8988T (cell line): ENCODE measurements at places on chromosomes 3 and 15.

DNA sequence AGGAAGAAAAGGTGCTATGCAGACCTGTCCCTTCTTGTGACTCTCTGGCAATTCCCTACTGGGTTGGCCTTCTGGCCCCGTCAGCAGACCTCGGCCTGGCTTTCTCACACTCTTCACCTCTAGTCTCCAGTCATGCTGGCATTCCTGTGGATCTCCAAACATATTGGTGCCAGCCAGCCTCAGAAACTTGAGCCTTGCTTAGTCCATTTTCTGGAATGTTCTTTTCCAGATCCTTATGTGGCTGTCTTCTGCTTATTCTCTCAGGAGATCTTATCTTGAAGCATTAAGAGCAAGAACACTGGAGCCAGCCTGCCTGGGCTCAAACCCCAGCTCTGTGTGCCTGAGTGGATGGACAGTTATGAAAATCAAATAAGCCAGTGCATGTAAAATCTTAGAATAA lies 88.2 kb upstream of the NTRK3 start:
- no peak for DNase-seq

GRCh38 chr3:145022447-145022846 lies 1050.8 kb downstream of the DIPK2A start:
- DNase-seq = no peak

DNA sequence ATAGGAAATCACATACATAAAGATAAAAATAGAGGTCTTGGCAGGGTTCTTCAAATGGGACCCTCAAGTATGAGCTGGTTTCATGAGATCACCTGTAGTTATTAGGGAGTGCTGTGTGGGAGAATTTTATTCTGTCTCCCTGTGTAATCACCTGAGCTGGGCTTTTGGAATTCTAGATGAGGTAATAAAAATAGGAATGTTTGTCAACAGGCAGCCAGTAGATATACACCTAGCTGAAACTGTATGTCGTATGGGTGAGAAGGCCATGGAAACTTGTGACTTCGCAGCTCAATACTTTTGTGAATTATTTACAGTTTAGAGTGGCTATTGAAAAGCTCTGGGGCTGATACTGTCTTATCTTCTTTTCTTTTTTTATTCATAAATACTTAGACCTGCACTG lies 40.5 kb upstream of the PLCL2 start:
- DNase-seq = no peak

DNA sequence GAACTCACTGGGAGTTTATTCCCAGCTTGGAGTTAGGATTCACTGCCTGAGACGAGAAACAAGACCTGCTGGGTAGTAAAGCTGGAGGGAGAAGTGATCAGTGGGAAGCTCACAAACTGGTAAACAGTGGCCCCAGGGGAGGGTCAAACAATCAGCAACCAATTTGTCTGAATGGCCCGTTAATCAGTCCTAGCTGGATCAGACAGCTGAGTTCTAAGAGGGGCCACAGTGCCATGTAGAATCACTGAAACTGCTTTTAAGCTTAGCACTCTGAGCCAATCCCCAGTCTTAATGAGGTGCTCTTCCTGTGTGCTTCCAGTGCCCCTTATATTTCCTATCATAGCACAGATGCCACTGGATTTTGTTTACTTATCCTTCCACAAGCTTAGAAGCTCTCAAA lies 591.7 kb downstream of the RSL24D1 start:
- no peak for DNase-seq

GRCh38 chr3:62604751-62605351 lies 231.5 kb upstream of the FEZF2 start:
- DNase-seq = no peak

GRCh38 chr3:66478960-66479359 lies 21.9 kb downstream of the LRIG1 start:
- DNase-seq = no peak

DNA sequence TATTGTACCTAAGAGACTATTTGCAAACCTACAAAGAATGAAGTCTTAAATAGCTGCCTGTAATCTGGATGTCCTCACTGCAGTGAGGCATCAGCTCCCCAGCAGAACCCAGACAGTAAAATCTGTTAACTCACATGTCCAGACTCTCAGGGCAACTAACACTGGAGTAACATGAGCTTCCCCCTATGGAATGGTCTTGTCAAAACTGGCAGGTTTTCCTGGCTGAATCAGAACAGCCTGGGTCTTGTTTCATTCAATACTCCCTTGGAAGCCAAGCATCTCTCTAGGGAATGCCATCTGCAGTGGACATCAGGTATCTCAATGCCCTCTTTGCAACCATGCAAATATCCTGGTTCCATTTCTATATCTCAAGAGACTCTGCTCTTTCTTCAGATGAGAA lies 24.4 kb downstream of the PTPN9 start:
- DNase-seq = no peak

DNA sequence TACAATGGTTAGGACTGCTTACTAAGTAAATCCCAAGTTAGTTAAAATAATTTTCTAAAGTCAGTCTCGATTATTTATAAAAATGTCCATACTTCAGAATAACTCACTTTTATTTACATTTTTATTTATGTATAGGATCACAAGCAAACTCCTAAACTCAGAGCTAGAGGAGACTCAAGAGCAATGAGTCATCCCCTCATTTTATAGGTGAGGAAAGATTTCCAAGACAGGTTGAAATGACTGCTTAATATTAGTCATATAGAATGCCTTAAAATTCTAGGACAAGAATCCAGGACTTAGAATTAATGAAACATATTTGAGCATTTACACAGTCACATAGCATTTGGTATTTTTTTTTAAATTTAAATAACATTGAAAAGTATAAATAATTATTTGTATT lies 983.8 kb downstream of the SI start:
- DNase-seq = no peak

- DNase-seq = no peak
Observed at GRCh38 chr15:82554849-82555248, 14.6 kb upstream of the RPS17 start.

- no peak for DNase-seq
Observed at GRCh38 chr3:66487465-66487864, 13.4 kb downstream of the LRIG1 start.

GRCh38 chr3:195139091-195139875 lies 131.7 kb downstream of the XXYLT1 start:
- DNase-seq = no peak

DNA sequence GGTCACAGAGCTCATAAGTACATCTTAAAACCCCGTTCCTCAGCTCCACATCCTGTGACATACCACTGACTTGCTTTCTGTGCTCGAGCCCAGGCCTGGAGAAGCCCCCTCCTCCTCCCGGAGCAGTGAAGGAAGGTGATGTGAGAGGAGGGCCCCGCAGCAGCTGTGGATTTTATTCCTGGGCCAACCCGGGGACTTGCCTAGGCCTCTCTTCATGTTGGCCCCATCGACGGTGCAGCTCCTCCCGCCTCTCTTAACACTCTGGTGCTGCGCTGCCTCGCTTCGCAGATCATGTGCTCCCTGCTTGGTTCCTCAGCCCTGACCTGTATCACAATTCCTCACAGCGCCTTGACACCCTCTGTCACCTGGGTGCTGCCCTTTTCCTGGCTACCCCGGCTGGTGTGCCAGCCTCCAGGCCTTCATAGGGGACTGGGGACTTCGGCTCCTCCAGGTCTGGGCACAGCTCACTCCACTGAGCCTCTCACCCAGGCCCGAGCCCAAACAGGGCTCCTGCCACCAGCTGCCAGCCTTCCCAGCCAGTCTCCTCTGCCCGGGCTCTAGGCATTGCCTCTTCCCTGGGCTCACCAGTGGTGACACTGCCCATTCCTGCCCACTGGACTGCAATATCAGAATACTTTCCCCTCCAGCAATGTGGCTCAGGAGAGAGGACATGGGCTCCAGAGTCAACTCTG lies 21.5 kb downstream of the MAGEF1 start:
- no peak for DNase-seq

DNA sequence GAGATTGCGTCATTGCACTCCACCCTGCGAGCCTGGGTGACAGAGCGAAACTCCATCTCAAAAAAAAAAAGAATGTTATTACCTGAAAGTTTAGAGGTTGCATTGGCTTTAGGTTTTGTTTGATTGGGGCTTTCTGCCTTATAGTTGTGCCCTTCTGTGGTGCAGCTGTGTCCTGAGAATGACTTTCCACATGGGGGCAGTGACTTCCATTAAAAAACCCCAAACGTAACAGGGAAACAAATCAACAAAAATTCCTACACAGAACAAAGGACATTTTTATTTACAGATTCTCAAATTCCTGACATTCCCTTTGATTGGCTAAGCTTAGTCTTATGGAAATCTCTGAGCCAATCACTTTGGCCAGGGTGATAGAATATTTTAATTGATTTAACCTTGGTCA lies 154.1 kb upstream of the GPR149 start:
- DNase-seq = no peak

DNA sequence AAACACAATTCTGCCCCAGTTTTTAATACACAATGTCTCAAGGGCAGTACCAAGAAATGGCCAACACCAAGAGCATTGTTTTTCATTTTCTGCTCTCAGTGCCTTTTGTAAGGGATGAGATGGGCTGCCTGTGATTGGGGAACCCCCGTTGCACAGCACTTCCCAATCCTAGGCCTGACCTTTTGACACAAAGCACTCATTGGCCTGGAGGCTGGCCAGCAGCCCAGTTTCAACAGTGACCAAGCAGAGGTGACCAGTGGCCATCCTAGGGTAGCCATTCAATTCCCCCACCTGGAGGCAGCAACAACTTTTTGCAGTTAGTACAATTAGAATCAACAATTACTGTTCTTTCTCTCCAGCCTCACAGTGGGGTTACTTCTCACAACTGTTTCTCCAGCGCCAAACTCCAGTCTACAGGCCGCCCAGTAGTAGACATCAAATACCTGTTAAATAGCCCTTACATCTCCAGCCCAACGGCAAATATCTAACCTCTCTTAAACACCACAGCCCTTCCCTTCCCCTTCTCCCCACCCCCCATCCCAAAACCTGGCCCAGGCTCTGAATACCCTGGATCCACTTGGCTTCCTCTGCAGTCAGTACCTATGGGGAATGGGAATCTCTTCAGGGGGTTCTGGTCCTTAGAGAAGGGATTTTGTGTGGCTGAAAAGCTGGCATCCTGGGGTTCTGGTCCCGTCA lies 8.9 kb upstream of the LRRC2 start:
- no peak for DNase-seq

DNA sequence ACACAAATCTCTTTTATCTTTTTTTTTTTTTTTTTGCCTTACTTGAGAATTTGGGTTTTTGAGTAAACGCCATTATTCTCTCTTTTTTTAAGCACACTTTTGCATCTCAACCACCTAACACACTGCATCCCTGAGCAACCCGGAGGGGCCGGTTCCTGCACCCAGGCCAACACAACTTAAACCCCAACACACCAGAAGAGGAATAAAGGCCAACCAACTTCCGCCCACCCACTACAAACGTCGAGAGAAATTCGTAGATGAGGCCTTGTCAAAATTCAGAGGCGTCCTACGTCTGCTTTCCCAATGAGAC lies 389 bp upstream of the CCNB2 start:
- no peak for DNase-seq

GRCh38 chr3:155391551-155391958 lies 98.1 kb upstream of the STRIT1 start:
- peak; percentile 5 for DNase-seq
